ENCODE measurements at places on chromosomes 5 and 9. TPM values are rescaled to one million over a fixed set of nuclear protein-coding genes. Genes with fewer than 3 reads are reported as not detected.

DNA sequence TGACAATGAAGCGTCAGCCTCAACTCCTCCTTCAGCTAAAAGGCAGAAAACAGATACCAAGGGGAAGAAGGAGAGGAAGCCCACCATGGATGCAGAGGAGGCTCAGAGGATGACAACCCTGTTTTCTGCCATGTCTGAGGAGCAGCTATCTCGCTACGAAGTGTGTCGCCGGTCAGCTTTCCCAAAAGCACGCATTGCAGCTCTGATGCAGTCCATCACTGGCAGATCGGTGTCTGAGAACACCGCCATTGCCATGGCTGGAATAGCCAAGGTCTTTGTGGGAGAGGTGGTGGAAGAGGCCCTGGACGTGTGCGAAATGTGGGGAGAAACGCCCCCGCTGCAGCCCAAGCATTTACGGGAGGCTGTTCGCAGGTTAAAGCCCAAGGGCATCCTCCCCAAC is 968 bp downstream of the TAF11L11 start:
- H3K27ac ChIP-seq, result no peak overlapping the region
- no peak overlapping the region for H3K4me3 ChIP-seq
- H3K4me1 ChIP-seq, result no peaks in the 10 kb centered on the region
- H3K36me3 ChIP-seq, result no peaks in the 10 kb centered on the region
- no peak for DNase-seq
- no peaks in the 10 kb centered on the region for H3K27me3 ChIP-seq

DNA sequence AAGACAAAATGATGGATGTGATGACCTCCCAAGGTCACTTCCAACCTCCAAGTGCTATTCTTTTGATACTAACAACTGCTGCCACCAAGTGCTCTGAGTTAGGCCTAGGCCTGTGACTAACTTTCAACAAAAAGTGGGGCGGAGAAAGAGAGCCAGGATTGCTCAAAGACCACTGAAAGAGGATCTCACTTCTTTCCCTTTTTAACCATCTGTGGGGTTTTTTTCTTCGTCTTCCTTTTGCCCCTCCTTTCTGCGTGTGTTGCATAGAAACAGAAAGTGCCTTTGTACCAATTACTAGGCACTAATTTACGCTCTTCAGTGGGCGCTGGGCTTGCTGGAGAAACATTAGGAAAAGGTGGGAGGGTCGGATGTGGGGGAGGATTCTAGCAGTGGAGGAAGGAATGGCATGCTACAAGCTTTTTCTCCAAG is 8.0 kb downstream of the KLF9 start:
- H3K4me1 ChIP-seq, result peaks cover 93% of the 10 kb centered on the region
- H3K27me3 ChIP-seq, result no peaks in the 10 kb centered on the region
- no peaks in the 10 kb centered on the region for H3K36me3 ChIP-seq
- peak; percentile 40 for DNase-seq
- H3K27ac ChIP-seq, result peak overlapping the region; percentile 45

- H3K4me3 ChIP-seq, result no peak overlapping the region
- no peaks in the 10 kb centered on the region for H3K4me1 ChIP-seq
- no peak for DNase-seq
- no peaks in the 10 kb centered on the region for H3K36me3 ChIP-seq
- no peak overlapping the region for H3K27ac ChIP-seq
- H3K27me3 ChIP-seq, result peaks cover 6% of the 10 kb centered on the region
Observed at GRCh38 chr5:10585518-10585915, 21.6 kb downstream of the ANKRD33B start.

PCDH1 gene
- polyA plus RNA-seq, result 6.1 TPM

DNA sequence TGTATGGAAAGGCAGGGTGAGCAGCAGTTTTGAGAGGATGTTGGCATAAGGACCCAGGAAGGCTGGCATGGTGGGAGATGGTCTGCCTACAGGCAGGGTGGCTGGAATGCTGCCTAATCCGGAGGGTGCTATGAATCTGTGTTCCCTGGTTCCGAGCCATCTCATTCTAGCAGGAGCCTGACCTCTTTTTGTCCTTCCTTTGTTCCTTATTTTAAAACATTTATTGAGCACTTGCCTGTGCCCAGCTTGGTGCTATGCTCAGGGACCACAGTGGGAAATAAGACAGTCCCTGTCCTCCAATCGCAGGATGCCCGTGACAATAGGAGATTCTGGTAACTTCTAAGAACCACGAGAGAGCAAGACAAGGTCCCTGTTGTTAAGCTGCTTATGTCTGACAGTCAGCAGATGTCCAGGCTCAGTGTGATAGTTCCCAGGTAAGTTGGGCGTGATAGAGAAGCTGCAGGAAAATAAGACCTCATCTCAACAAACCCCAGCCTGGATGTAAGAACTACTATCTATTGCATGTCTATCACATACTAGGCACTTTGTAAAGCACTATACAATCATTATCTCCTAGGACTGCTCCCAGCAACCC is 9.1 kb upstream of the ZBTB34 start:
- H3K36me3 ChIP-seq, result no peaks in the 10 kb centered on the region
- DNase-seq, result no peak
- no peaks in the 10 kb centered on the region for H3K4me1 ChIP-seq
- H3K27ac ChIP-seq, result no peak overlapping the region
- H3K4me3 ChIP-seq, result no peak overlapping the region

DNA sequence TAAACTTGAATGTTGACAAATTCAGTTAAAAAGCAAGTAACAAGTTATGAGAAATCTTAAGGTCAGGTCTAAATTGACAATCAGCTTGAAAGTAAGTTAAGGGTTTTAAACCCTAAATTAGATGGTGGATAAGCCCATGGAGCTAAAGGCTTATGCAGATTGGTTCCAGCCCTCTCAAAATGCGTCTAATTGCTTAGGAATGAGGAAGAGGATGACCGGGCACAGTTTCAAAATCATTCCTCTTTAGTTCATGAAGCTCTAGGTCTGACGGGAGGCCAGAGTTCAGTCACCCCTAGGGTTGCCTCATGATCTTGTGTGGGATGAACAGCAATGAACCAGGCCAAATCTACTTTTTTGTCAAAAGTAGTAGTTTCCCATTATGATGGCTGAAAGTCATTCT is 75.4 kb downstream of the SLC38A9 start:
- H3K27ac ChIP-seq, result no peak overlapping the region
- no peak for DNase-seq
- no peak overlapping the region for H3K4me3 ChIP-seq
- no peaks in the 10 kb centered on the region for H3K36me3 ChIP-seq
- no peaks in the 10 kb centered on the region for H3K27me3 ChIP-seq
- no peaks in the 10 kb centered on the region for H3K4me1 ChIP-seq

Measured in adrenal gland (tissue), 19 donors.